Anterior cingulate cortex (tissue), 58 donors: ENCODE measurements at places on chromosomes 3 and 15.
A peak's percentile ranks its signal among the peaks of the same experiment; 100 is the strongest.

DNA sequence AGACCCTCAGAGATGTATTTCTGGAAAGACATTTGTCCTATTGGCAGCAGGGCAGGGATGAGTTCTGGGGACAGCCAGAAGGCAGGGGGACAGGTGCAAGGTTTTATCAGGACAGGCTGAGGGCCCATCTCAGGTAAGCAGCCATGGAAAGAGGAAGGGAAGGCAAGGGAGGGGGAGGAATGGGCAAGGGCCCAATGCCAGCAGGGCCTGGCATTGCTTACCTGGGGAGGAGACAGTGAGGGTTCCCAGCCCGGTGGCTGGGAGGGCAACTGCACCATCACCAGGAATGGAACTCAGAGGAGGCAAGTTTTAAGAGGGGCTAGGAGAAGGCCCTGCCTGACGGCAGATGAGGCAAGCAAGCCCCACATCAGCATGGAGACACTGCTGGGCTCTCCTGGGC lies 3.1 kb downstream of the ARPIN start:
- DNase-seq = no peak

GRCh38 chr3:127953091-127954035 lies 38.3 kb downstream of the KBTBD12 start:
- DNase-seq = no peak

GRCh38 chr3:62968128-62968527 lies 92.9 kb upstream of the CADPS start:
- no peak for DNase-seq

GRCh38 chr15:41891226-41891625 lies 2.6 kb downstream of the SPTBN5 start:
- DNase-seq = no peak

GRCh38 chr3:63914312-63914711 lies 2.1 kb upstream of the SCAANT1 start:
- DNase-seq = no peak

- no peak for DNase-seq
Observed at GRCh38 chr15:67142092-67142766, 76.8 kb downstream of the SMAD3 start.

DNA sequence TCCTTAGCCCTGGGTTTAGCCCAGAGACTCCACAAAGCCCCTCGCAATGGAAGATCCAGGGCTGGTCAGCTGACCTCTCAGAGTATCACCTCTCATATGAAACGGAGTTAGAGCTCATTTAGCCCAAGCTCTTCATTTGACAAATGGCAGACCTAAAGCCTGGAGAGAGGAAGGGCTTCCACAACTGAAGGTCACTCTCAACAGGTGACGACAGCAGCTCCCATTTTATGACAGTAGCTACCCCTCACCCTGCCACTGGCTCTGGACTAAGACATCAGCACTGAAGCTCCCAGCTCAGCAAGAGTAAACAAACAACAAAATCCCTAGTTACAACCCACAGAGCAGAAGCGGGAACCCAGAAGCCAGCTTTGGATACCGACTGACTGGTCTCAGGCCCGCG lies 33.7 kb downstream of the TLE3 start:
- DNase-seq = no peak

- no peak for DNase-seq
Observed at GRCh38 chr3:136351351-136351750, 101.2 kb downstream of the PCCB start.

GRCh38 chr15:85630311-85630710 lies 164.4 kb downstream of the KLHL25 start:
- no peak for DNase-seq

DNA sequence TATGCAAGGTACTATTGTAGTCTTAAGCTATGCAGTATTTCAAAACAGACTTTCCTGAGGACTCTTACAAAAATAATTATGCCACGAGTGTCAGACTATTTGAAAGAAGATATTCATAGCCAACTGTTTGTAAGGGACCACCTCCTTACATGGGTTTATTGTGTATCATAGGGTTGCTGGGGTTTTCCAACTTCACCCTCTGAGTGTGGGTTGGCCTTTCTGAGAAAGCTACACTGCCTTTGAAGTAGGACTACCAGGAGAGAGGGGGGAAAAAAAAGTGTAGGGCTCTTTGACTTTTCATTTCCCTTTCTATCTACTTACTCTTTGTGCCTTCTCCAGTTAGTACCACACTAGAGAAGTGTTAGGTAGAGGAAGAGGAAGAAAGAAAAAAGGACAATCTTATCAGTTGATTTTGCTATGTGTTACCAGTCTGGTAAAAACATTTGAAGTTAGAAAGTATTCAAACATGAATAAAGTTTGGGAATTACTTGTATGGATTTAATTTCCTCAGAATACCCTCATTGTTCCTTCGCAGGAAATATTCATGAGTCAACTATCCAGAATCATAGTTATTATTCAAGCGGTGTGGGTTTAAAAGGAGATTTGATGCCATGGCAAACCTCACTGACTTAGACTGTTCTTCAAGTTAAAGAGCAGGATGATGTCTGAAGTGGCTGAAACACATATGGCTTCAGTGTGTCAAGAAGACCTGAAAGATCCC lies 329.3 kb upstream of the THBS1 start:
- no peak for DNase-seq

DNA sequence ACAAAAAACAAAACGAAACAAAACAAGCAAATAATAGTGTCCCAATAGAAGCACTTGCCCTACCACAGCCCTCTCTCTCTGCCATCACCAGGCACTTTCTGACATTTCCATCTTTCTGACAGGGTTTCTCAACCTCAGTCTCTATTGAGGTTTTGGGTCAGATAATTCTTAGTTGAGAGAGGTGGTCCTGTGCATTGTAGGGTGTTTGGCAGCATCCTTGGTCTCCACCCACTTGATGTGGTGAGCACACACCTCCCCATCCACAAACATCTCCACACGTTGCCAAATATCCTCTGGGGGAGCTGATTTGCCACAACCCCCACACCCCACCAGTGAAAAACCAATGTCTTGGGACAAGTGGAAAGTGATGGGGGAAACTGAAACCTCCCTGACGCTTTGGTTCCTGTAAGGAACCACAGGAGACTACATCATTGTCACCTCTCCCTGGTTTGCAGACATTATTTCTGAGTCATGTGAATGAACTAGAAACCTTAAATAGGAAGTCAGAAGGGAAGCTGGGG lies 733.7 kb upstream of the CFAP20DC start:
- no peak for DNase-seq

DNA sequence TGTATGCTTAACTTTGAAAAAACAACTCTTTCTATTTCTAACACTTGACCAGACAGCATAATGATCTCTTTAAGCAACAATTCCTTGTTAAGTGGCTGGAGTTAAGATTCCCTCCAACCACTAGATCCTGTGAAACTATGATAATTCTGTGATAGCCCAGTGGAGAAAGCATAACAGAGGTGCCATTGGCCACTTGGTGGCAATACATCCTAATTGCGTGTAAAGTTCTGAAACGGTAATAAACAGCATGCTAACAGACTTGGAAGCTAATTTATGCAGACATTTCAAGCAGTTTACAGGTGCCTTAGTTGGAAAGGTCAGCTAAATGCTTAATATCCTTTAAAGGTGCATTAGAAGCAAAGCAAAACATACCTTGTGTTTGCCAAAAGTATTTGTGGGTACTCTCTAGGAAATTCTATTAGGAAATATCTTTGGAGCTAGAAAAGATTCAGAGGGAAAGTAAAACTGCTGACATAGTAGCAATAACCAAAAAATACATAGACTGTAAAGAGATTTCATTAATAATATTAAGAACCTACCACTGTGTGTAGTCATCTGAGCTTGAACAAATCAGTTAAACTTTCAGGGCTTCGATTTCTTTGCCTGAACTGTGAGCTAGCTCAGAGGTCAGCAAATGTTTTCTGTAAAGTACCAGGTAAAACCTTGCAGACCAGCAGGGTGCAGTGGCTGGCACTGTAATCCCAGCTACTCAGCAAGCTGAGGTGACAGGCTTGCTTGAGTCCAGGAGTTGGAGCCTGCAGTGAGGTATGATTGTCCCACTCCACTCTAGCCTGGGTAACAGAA lies 19.0 kb upstream of the CSTA start:
- DNase-seq = no peak

GRCh38 chr3:187720337-187720670 lies 17.9 kb upstream of the RTP2 start:
- DNase-seq = no peak

DNA sequence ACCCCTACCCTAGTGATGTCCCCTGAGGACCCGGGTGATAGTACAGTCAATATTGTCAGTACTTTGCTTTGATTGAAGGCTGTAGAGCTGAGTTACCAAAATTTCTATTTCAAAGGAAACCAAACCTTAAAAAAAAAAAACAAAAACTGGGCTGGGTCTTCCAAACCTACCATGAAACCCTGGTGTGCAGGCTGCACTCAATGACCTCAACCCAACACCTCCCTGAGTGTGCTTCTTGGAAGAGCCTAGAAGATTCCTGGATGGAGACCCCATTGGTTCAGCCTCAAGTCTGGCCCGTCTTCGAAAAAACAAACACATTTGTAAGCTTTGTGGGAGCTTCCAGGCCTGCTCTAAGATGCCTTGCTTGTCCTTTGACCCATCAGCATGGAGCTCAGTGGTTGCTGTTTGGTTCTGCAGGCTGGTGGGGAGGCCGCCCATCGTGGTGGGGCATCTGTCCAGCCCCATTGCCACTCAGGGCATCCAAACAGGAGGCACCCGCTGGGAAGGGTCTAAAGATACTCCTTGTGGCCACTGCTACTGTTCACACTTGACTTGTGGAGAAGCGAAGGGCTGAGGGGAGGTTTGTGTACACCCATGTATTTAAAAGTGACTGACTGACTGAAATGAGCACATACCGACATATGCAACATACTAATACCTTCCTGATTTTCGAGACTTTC lies 32.2 kb downstream of the CRTAP start:
- no peak for DNase-seq

- DNase-seq = no peak
Observed at GRCh38 chr15:77487469-77487842, 66.8 kb downstream of the HMG20A start.

DNA sequence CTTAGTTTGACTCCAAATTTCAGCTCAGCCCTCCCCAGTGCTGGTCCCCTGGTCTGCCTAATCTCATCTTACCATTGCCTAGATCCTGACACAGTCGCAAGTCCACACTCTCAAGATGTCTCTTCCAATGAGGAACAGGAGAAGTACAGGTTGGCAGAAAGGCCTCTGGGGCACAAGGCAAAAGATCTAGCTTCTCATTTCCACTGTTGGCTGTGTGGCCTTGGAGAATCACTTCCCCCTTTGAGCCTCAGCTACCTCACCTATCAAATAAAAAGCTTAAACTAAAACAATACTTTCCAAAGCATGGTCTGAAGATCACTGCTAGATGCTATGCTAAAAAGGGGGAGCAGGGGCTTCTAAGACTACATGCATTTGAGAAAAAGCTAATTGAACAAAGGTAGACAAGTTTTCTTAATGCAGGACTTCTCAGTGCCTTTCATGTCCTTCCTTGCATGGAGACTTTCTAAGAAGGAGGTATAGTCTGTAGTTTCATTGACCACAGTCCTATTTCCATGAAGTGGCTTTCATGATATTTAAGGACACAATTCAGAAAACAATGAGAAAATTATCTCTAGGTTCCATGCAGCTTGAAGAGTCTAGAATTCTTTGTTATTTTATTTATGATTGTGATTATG lies 118.0 kb upstream of the RAD18 start:
- DNase-seq = no peak

- DNase-seq = no peak
Observed at GRCh38 chr3:78287085-78287484, 1247.2 kb downstream of the ROBO2 start.

GRCh38 chr3:129033633-129034321 lies 26.8 kb upstream of the GP9 start:
- DNase-seq = no peak

DNA sequence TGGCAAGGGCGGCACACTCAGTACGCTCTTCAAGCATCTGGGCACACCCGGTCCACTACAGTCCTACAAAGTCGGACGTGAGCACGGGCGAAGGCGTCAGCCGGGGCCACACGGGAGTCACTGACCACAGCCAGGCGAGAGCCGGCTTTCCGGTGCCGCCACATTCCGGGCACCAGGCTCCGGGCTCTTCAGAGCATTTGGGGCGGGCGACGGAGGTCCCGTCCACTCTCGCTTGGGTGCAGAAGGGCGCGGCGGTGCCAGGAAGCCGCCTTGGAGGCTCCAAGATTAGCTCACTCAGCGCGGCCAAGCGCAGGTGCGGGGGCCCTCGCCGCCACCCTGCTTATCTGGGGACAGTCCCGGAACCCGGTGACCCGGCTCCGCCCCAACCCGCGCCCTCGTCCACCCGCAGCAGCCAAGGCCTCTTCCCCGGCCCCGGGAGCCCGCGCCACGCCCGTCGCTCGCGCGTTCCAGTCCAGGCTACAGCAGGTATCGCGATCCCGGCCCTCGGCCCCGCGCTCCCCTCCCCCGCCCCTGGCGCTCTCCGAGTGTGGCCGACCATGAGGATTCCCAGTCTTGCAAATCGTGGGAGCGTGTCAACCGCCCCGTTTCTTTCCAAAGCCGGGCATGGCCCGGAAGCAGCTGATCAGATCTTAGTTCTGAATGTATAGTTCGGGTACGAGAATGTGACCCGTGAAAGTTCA lies at the start of gene ADPRH:
Gene ADPRH, plus strand, starts transcription at position 127 of the 701 bp plus-strand sequence. CDS start 2,678 bp downstream, outside the sequence.
- peak; percentile 53 for DNase-seq

DNA sequence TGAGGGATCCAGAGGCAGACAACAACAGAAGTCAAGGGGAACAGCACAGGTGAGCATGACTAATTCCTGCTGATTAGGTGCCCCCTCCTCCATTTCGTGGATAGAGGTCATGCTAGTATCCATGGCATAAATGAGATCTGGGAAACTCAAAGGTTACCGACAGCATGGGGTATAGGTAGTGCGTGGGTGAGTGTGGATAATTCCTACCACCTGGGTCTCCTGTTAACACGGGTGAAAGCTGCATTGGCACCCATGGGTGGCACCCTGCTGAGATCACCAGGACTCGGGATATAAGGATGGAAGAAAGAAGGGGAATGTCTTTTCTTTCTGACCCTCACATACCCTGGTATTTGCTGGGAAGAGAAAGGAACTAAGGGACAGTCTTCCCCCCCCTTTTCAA lies 14.4 kb upstream of the CHST2 start:
- DNase-seq = no peak

DNA sequence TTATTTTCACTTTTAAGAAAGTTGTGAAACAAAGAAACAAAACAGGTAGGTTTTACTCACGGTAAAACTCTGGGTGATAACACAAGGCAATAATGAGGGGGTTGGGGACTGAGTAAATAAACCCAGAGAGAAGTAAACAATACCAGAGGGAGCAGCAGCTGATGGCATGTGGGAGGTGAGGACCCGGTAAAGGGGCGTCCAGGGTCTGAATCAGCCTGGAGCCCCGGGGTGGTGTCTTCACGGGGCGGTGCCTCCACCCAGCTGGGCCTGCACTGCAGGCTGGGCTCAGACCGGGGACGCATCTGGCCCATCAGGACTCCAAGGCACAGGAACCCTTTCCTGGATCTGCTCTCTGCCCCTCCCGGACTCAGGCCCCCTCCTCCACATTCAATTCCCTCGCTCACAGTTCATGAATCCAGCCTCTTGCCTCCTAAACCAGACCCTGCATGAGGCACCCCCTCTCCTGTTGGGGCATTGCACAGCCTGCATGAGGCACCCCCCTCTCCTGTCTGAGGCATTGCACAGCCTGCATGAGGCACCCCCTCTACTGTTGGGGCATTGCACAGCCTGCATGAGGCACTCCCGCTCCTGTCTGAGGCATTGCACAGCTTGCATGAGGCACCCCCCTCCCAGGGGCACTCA lies 73.9 kb upstream of the MFGE8 start:
- no peak for DNase-seq

GRCh38 chr3:40584625-40585189 lies 59.9 kb downstream of the ZNF621 start:
- DNase-seq = peak; percentile 68

- no peak for DNase-seq
Observed at GRCh38 chr3:13677272-13677671, 128.3 kb downstream of the FBLN2 start.
